Naive thymus-derived CD4-positive, alpha-beta T cell (primary cell): ENCODE measurements at places on chromosomes 5 and 9.
A peak's percentile ranks its signal among the peaks of the same experiment; 100 is the strongest.

DNA sequence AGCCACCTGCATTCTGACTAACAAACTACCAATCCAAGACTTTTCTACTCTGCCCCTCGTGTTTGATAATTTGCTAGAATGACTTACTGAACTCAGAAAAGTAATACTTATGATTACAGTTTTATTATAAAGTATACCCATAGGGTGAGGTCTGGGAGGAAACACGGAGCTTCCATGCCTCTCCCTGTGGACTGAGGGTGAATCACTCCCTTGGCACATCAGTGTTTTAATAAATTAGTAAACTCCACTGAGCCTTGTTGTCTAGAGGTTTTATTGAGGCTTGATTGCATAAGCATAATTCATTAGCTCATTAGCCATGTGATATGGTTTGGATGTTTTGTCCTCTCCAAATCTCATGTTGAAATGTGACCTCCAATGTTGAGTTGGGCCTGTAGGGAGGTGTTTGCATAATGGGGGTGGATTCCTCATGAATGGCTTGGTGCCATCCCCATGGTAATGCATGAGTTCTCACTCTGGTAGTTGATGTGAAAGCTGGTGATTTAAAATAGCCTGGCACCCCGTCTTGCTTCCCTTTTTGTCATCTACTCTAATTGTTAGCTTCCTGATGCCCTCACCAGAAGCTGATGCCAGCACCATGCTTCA is 233.6 kb upstream of the TRPC7 start:
- H3K27me3 ChIP-seq, result no peaks in the 10 kb centered on the region
- no peak overlapping the region for H3K4me3 ChIP-seq
- no peak overlapping the region for H3K27ac ChIP-seq
- H3K4me1 ChIP-seq, result no peaks in the 10 kb centered on the region
- DNase-seq, result no peak

- H3K27ac ChIP-seq, result no peak overlapping the region
- no peak for DNase-seq
- no peaks in the 10 kb centered on the region for H3K36me3 ChIP-seq
- peaks cover 9% of the 10 kb centered on the region for H3K4me1 ChIP-seq
These were observed 2.1 kb upstream of the MCC start for GRCh38 chr5:113490317-113490716.

DNA sequence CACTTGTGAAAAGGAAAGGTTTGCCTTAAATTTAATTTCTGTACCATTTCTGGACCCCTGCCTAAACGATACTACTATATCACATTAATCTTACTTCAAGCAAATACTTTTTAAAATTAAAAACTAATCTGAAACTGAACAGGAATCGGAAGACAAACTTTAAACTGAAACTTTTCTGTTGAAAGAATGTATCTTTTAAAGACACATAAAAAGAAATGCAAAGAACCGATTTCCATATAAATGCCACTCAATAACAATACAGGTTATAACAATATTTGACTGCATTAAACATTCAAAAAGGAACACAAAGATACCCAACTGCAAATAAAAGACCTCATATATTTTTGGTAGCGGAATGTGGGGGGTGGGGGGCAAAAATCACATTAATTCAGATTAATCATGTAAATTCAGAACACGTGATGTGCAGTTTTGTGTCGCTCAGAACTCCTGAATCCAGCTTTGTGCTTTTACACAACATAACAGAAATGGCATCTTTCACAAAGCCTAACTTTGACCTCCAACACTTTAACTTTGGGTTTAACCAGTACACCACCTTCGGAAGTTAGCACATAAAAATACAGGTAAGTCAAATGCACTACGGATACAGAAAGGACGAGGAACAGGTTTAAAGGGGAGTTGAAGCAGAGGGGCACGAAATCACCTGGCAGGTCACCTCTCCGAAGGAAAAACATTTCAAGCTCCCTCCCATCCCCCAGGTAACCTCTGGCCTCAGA is 925 bp downstream of the LIFR start:
- H3K4me3 ChIP-seq, result no peak overlapping the region
- peaks cover 7% of the 10 kb centered on the region for H3K27me3 ChIP-seq
- DNase-seq, result no peak
- no peaks in the 10 kb centered on the region for H3K36me3 ChIP-seq
- H3K4me1 ChIP-seq, result peaks cover 5% of the 10 kb centered on the region

DNA sequence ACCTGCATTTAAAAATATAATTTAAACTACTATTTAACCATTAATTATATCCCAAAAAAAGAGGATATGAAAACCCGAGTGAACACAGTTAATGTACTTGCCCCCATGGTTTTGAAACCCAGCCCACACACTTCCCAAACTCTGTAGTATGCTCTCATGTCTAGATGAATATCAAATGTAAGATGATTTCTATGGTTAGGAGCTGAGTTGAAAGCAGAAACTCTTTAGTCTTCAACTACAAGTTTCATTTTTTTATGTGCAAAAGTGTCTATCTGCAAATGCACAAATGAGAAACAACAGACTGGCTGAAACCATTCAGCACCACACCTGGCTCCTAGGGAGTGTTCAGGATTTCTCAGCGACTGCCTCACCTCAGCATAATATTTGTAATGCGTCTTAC is 183.3 kb downstream of the SEMA5A start:
- H3K4me1 ChIP-seq, result no peaks in the 10 kb centered on the region
- H3K27ac ChIP-seq, result no peak overlapping the region
- no peak for DNase-seq
- H3K4me3 ChIP-seq, result no peak overlapping the region
- no peaks in the 10 kb centered on the region for H3K27me3 ChIP-seq
- no peaks in the 10 kb centered on the region for H3K36me3 ChIP-seq

GRCh38 chr5:59276917-59277372 is 616.6 kb downstream of the PDE4D start:
- H3K36me3 ChIP-seq, result no peaks in the 10 kb centered on the region
- no peak overlapping the region for H3K4me3 ChIP-seq
- no peaks in the 10 kb centered on the region for H3K27me3 ChIP-seq
- DNase-seq, result no peak

- no peak overlapping the region for H3K27ac ChIP-seq
- H3K27me3 ChIP-seq, result no peaks in the 10 kb centered on the region
- no peak for DNase-seq
- H3K36me3 ChIP-seq, result no peaks in the 10 kb centered on the region
These were observed 99.9 kb downstream of the KLF4 start for GRCh38 chr9:107389617-107390071.

DNA sequence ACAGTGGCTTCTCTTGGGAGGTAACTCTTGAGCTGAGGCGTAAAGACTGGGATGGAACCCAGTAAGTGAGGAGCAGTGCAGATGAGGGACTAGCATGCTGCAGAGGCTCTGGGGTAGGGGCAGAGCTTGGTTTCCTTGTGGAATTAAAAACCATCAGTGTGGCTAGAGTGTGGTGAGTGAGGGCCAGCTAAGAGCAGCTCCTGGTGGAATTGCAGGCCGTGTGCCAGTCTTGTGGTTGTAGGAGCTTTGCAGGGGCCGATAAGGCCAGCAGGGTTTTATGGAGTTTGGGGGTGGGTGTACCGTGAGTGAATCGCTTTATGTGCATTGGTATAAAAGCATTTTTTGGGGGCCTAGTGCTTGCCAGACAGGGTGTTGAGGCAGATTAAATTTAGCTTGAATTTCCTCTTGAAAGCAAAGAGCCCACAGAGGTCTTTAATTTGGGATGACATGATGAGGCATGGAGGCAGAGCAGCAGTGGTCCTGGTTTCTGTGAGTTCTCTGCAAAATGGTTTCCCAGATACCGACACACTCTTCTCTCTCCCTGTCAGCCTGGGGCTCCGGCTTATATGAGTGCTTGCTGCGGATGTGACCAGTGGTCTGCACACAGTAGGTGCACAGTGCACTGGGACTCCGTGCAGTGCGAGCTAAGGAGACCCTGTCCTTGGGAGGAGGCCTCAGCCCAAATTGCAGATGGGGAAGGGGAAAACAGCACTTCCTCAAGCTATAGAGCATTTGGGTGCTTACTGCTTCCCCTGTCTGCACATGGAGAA is 176.4 kb upstream of the PITX1 start:
- no peaks in the 10 kb centered on the region for H3K4me1 ChIP-seq
- DNase-seq, result no peak
- H3K4me3 ChIP-seq, result no peak overlapping the region

- H3K36me3 ChIP-seq, result no peaks in the 10 kb centered on the region
- no peaks in the 10 kb centered on the region for H3K4me1 ChIP-seq
- H3K27ac ChIP-seq, result no peak overlapping the region
- no peaks in the 10 kb centered on the region for H3K27me3 ChIP-seq
- H3K4me3 ChIP-seq, result no peak overlapping the region
- DNase-seq, result no peak
These were observed 604.1 kb upstream of the TLE4 start for GRCh38 chr9:78967596-78968217.

DNA sequence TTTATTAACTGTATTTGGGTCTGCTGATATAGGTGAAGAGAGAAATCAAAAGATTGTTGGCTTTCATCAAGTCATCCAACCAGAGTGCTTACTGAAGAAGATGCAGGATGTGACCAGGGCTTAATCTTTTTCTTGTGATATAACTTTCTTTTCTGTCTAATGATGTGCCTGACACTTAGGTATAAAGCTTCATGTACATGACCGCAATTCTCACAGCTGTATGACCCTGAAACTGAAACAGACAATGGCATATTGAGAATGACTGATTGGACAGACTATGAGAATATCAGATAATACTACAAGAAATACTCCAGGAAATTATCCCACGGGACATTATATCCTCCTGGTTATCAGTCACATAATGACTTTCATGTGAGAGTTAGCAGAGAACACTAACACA is 32.5 kb upstream of the FAM174A start:
- H3K4me1 ChIP-seq, result no peaks in the 10 kb centered on the region
- no peaks in the 10 kb centered on the region for H3K36me3 ChIP-seq
- no peak for DNase-seq
- H3K27ac ChIP-seq, result no peak overlapping the region
- H3K4me3 ChIP-seq, result no peak overlapping the region
- no peaks in the 10 kb centered on the region for H3K27me3 ChIP-seq

DNA sequence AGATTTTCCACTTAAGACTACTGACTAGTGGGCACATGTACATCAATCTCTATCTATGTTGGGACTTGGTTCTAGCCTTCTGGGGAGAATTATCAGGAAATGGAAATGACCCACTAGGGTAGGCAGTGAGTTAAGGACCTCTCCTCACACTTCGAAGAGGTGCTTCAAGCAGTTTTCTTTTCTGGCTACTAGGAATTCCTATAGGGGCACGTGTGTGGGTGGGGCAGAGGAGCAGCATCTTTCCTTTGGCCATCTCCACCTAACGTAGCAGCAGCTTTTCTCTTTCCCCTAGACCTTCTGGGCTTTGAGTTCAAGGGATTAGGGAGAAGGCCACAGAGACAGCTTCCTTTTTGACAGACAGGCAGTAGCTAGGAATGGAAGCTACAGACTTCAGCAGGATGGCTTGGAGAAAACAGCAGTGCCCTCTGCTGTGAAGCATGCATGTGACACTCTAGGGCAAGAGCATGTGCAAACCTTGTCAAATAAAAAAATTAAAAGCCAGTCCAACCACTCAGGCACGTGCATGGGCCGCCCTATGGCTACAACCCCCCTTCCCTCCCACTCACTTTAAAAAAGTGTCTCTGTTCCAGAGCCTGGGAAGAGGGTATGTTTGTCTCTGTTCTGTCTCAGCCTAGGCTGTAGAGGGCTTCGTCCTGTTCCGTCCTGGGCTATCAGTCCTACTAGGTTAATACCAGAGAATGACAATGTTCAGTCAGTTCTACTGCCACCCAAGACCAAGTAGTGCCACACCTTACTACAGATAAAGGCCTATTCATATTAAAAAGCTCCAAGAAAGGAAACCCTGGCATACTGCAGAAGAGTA is 8.7 kb upstream of the GFRA3 start:
- no peak for DNase-seq
- H3K4me1 ChIP-seq, result no peaks in the 10 kb centered on the region
- H3K36me3 ChIP-seq, result no peaks in the 10 kb centered on the region
- no peak overlapping the region for H3K4me3 ChIP-seq
- H3K27me3 ChIP-seq, result no peaks in the 10 kb centered on the region
- no peak overlapping the region for H3K27ac ChIP-seq

DNA sequence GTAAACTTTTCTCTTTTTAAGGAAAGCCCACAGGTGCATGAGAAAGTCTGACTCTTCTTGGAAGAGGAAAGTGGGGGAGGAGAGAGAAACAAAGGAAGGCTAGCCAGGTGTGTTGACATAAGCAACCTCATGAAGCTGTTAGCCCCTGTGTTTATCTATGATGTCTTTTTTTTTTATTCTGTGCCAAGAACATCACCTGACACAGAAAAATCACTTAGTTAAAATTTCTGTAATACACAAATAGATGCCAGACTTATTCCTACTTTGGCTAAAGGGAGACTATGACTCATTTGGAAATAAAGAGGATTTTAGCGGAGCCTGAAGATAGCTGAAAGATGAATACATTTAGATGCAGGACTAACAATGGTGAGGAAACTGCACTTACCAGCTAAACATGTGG is 58.3 kb downstream of the BAAT start:
- H3K36me3 ChIP-seq, result no peaks in the 10 kb centered on the region
- H3K4me1 ChIP-seq, result no peaks in the 10 kb centered on the region
- DNase-seq, result no peak
- H3K27ac ChIP-seq, result no peak overlapping the region
- no peaks in the 10 kb centered on the region for H3K27me3 ChIP-seq
- H3K4me3 ChIP-seq, result no peak overlapping the region

DNA sequence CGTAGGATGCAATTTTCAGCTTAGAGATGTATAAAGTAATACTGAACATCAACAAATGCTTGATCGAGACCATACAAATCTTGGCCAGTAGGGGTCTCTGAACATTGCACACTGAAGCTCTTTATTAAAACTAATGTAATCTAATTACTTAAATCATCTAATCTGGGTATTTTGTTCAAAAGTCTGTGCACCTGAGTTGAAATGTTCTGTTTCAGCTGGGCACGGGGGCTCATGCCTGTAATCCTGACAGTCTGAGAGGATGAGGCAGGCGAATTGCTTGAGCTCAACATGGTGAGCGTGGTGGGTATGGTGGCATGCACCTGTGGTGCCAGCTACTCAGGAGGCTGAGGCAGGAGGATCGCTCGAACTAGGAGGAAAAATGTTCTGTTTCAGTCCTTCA is 41.0 kb downstream of the ESM1 start:
- no peak overlapping the region for H3K27ac ChIP-seq
- H3K4me3 ChIP-seq, result no peak overlapping the region
- H3K36me3 ChIP-seq, result no peaks in the 10 kb centered on the region
- peak; percentile 18 for DNase-seq
- H3K27me3 ChIP-seq, result no peaks in the 10 kb centered on the region
- no peaks in the 10 kb centered on the region for H3K4me1 ChIP-seq

DNA sequence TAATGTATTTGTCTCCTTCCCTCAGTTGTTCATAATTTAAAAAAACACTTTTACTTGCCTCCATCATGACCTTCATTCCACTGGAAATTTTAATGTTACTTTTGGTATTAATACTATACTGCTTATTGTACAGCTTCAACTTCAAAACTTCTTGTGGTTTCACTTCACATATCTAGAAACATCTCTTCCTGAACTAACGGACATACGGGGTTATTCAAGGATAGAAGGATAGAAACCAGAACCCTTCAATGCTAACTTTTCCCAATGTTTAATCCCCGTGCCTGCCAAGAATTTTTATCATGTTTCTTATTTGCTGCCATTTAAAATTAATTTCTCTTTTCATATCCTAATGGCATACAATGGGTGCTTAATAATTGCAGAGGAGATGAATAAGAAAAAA is 36.3 kb upstream of the SETD9 start:
- H3K27ac ChIP-seq, result no peak overlapping the region
- DNase-seq, result no peak
- peaks cover 69% of the 10 kb centered on the region for H3K36me3 ChIP-seq
- no peaks in the 10 kb centered on the region for H3K4me1 ChIP-seq

- H3K36me3 ChIP-seq, result no peaks in the 10 kb centered on the region
- H3K4me3 ChIP-seq, result no peak overlapping the region
- no peaks in the 10 kb centered on the region for H3K4me1 ChIP-seq
- no peak for DNase-seq
These were observed 28.6 kb upstream of the TAS2R1 start for GRCh38 chr5:9658706-9659105.

- H3K36me3 ChIP-seq, result no peaks in the 10 kb centered on the region
- no peak overlapping the region for H3K27ac ChIP-seq
- no peaks in the 10 kb centered on the region for H3K27me3 ChIP-seq
- no peak overlapping the region for H3K4me3 ChIP-seq
These were observed 53.1 kb upstream of the TYRP1 start for GRCh38 chr9:12640016-12640587.
